Fibroblast of the aortic adventitia (primary cell): ENCODE measurements at places on chromosomes 12 and 14. TPM values are rescaled to one million over a fixed set of nuclear protein-coding genes. Genes with fewer than 3 reads are reported as not detected.

Gene SLC39A5
- 0.18 TPM in 1 of 2 replicates, not detected in the other for total RNA-seq

Gene ALX1
- total RNA-seq, result 0.63 and 1.2 TPM in 2 replicates

Gene CCDC38
- not detected in 2 replicates for total RNA-seq

Gene KRT74
- total RNA-seq, result not detected in 2 replicates

Gene MANSC4
- total RNA-seq, result not detected in 2 replicates

Gene FRMD6
- total RNA-seq, result 192 and 257 TPM in 2 replicates

Gene RERG
- total RNA-seq, result not detected in 2 replicates

DNA sequence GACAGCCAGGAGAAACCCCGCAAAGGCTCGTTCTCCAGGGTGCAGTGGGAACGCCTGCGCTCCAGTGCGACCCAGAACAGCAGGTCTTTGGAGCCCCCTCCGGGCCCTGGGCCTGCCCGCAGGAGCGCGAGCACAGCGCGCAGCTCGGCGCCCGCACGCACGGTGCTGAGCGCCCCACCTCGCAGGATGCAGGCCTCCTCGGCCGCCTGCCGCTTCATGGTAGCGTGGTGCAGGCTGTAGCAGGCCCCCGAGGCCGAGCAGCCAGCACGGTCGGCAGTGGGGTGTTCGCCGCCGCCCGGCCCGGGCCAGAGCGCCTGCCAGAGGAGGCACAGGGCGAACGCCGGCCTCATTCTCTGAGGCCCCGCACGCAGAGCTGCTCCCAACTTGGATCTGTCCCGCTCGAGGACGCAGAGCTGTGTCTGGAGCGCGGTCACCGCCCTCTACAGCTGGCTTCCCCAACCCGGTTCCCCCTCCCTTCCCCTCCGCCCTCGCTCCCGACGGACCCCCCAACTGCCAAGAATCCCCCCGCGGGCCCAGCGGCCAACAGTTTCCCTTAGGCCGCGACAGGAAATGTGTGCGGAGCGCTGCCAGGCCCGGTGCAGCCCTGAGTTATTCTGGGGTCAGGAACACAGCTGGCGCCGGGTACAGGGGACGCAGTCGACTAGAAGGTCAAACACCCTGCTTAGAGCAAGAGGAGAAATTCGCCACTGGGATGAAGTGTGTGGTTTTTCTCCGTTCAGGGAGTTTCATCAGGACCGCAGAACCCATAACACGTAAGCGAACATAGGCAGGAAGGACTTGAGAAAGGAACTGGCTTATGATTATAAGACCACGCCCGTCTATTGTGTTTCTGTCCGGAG is at the start of gene CLEC14A:
CLEC14A (minus strand) TSS at position 421 of the 860 bp plus-strand sequence; CDS start at position 350, 71 bp downstream.
- peak; percentile 69 for DNase-seq

DNA sequence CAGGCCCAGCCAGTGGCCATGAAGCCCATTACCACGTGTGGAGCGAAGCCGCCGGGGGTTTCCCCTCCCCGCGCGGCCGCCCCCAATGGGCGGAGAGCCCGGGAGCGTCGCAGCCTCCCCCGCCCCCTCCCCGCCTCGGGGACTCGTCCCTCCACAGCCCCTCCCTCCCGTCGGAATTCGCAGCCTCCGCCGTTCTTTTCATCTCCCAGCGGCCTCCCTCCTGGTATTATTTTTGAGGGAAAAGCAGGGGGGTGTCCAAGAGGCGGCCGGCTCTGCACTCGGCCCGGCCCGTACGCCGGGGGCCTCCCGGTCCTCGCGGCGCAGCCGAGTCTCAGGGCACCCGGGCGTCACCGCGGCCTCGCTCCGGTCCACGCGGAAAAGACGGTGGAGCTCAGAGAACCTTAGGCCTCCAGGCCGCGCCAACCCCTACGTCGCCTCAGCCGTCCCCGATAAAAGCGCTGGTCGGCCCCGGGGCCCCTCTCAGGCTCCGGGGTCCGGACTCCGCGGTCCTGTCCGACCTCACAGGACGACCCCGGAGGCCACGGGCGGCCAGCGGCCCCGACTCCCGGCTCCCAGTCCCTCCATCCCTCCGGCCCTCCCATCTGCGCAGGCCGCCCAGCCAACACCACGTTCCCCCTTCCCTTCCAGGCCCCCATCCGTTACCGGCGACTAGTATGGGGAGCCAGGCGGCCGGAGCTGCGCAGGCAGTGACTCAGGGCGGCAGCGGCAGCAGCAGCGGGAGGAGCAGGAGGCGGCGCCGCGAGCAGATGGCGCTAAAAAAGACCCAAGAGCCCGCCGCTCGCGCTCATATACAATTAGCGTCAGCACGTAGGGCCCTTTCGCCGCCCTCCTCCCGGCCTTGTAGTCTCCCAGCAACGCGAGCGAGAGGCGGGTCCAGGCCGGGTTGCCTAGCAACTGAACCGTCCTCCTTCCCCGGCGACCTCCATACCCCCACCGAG is at the start of gene NAP1L1:
NAP1L1 (minus strand) TSS at position 782 of the 959 bp plus-strand sequence. CDS start 10,466 bp downstream, outside the sequence.
- peak; percentile 98 for DNase-seq

- DNase-seq, result no peak
Observed at GRCh38 chr12:94687891-94688290, 37.5 kb upstream of the TMCC3 start.

- DNase-seq, result peak; percentile 45
Observed at GRCh38 chr12:66189889-66190288, 875 bp downstream of the IRAK3 start.

DNA sequence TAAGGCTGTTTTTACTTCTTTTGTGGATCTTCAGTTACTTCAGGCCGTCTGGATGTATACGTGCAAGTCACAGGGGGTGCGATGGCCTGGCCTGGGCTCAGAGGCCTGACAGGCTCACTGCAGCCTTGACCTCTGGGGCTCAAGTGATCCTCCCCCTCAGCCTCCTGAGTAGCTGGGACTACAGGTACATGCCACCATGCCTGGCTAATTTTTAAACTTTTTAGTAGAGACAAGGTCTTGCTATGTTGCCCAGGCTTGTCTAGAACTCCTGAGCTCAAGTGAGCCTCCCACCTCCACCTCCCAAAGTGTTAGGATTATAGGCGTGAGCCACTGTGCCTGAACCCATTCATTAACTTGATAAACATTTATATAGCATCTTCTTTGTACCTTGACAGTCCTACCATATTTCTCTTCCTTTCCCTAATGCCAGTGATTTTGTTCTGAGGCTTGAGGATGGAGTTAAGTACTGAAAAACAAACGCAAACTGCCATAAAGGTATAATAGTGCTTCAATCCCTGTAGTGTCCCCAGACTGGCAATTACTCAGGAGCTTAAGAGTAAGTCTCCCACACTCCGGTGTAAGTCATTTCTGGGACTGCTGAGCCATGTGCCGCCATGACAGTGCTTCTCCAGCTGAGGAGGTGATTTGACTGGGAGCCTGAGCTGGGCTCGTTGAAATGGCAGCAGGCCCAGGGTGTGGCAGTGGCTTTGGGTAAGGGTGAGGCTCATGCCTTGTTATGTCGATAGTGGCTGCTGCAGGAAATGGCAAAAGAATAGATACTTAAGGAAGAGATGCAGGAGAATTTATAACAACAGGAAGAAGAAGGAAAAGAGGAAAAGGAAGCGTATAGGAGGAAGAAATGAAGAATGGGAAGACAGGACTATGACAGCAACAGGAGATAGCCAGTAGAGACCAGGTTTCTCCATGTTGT is 43.7 kb upstream of the HECTD1 start:
- peak; percentile 28 for DNase-seq

DNA sequence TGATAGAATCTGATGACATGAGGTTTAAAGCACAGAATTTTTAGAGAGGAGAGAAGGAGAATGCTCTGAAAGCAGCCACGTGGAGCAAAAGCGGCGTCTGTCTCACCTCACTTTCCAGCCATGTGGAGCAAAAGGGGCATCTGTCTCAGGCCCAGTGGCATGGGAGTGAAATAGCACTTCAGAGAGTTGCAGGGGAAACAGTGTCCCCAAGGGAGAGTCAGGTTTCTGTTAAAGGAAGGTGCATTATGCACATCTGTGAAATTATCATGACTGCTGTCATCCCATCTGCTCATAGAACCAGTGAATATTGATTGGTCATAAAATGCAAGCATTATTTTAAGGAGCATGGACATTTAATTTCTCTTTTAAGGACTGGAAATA is 124.0 kb downstream of the BICD1 start:
- DNase-seq, result no peak

GRCh38 chr12:79552192-79552591 is 138.6 kb downstream of the PAWR start:
- peak; percentile 91 for DNase-seq

DNA sequence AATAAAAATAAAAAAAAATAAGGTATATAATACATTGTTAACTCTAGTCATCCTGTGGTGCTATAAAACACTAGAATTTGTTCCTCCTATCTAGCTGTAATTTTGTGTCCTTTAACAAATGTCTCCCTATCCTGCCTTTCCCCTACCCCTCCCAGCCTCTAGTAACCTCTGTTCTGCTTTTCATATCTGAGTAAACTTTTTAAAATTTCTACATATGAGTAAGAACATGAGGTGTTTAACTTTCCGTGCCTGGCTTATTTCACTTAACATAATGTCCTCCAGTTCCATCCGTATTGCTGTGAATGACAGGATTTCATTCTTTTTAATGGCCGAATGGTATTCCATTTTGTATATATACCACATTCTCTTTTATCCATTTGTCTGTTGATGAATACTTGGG is 71.3 kb upstream of the GNG2 start:
- DNase-seq, result no peak

DNA sequence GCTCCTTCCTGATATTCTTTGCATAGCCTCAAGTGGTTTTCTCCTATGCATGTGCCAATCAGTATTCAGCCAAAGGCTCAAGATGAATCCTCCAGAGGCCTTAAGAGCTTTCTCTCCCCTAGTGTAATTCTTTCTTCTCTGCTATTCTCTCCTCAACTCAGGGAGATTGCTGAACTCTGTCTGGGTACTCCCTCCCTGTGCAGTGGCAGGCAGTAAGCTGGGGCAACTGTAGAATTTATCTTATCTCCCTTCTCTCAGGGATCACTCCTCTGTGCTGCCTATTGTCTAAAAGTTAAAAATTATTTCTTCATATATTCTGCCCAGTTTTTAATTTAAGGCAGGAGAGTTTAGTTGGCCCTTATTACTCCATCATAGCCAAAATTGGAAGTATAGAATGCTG is 28.5 kb upstream of the RTRAF start:
- DNase-seq, result no peak

GRCh38 chr12:122895320-122895703 is 612 bp downstream of the VPS37B start:
- no peak for DNase-seq

DNA sequence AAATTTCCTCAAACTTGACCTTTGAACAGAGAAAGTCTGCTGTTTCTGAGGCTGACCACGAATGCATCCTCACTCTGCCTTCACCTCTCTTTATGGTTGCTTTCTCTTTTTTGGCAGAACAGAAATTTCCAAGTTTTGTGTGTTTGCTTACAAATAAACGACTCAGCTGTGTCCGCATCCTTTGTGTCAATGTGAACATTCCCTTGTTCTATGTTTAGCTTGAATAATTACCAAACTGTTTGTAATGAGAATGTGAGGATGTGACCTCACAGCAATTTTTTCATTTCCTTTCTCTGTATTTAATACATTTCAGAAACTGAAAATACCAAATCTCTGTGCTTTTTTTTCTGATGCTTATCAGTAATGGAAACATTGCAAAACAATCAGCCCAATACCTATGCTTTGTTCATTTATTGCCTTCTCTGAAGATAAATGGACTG is 410.9 kb downstream of the EGLN3 start:
- DNase-seq, result no peak

DNA sequence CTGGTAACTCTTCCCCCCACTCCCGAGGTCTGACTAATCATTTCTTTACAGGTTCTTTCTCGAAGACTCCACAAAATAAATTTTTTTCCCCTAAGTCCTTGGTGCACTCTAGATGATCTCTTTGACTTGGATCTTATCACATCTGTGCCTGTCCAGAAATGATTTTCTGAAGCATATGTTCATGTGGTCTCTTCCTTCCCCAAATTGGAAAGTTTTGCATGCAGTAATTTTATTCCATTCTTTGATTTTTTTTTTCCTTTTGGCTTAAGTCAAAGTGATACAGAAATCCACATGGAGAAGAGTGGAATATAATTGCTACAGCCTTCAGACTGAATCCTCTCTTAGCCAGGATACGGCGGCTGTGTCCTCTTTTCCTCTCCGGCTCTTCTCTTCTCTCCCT is 213.3 kb downstream of the BMP4 start:
- DNase-seq, result no peak

DNA sequence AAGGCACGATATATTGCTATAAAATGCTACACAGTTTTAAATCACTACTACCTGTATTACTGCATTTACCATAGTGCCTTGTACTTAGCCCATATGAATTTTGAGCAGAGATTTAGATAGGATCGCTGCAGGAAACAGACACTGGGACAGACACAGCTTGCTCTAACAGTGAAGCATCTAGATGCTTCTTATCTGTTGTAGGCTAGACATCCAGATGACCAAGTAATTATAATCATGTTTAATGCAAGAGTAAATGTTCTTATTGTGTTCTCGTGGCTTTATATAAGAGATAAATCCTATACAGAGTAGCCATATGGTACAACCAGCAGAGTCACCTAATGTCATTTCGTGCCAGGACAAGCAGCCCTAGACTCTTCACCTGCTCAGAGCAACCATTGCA is 92.8 kb downstream of the ASCL1 start:
- DNase-seq, result no peak

DNA sequence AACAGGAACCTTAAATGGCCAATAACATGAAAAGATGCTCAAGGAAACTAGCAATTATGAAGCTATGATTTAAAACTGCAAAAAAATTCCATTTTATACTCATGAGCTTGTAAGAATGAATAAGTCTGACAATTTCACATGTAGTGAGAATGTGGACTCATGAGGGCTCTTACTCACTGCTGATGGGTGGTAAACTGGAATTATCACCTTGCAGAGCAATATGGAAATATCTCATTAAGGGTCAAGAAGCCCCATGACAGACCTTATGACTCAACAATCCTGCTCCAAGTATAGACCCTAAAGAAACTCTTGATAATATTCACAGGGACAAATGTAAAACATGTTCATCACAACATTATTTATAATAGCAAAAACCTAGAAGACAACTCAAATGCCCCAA is 23.5 kb upstream of the SMAGP start:
- DNase-seq, result no peak

- no peak for DNase-seq
Observed at GRCh38 chr12:106387848-106388377, 30.4 kb downstream of the POLR3B start.

- peak; percentile 34 for DNase-seq
Observed at GRCh38 chr14:78448164-78449094, 278.3 kb downstream of the NRXN3 start.

DNA sequence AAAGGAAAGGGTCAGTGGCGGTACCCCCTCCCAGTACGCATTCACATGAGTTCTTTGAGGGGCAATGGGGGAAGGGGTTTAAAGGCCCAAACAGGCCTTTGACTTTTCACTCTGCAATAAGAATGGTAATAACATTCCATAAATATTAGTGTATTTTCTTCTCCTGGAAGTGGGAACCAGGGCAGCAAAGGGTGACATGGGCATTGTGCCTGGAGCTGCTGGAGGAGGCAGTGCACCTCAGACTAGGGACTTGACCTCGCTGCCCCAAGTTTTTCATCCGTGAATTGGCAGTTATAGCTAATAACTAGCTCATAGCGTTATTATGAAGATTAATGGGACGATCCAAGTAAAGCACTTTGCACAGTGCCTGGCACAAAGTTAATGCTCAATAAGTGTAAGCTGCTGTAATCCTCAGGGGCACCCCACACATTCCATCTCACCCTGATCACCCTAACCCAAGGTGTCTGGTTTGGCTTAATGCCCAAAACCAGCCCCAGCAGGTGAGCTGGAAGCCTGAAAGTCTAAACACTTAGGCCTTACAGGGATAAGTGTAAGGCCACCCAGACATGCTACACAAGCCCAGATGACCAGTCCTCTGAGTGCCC is 2.8 kb upstream of the KCNH3 start:
- no peak for DNase-seq

GRCh38 chr12:45704968-45705367 is 24.5 kb upstream of the ARID2 start:
- no peak for DNase-seq
